ENCODE measurements at places on chromosomes 6 and 20.

DNA sequence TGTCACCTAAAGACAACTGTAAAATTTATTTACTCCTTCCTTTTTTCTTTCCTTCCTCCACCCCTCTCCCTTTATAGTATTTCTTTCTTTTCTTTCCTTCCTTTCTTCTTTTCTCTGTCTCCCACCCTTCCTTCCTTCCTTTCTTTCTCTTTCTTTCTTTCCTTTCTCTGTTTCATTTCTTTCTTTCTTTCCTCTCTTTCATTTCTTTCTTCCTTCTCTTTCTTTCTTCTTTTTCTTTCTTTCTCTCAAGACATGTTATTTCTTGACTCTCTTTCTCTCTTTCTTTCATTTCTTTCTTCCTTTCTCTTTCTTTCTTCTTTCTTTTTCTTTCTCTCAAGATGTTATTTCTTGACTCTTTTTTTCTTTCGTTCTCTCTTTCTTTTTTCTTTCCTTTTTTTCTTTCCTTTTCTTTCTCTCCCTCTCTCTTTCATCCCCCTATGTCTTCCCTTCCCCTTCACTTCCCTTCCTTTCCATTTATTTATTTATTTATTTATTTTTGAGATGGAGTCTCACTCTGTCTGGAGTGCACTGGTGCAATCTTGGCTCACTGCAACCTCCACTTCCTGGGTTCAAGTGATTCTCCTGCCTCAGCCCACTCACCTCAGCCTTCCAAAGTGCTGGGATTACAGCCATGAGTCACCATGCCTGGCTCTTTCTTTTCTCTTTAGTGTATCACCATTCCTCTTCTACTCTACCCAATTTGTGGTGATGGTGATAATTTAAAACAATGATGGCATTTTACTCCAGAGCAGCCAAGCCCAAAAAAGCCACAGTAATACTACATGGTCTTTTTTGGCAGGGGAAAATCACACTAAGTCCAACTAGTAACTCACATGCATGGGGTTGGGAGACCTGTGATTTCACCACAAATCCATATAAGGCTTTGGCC is 188.2 kb downstream of the ADGRG6 start:
- DNase-seq = no peak

- no peak for DNase-seq
Observed at GRCh38 chr6:75673884-75674283, 72.2 kb downstream of the SENP6 start.

GRCh38 chr6:7559651-7560385 is 18.3 kb downstream of the DSP start:
- DNase-seq = no peak

DNA sequence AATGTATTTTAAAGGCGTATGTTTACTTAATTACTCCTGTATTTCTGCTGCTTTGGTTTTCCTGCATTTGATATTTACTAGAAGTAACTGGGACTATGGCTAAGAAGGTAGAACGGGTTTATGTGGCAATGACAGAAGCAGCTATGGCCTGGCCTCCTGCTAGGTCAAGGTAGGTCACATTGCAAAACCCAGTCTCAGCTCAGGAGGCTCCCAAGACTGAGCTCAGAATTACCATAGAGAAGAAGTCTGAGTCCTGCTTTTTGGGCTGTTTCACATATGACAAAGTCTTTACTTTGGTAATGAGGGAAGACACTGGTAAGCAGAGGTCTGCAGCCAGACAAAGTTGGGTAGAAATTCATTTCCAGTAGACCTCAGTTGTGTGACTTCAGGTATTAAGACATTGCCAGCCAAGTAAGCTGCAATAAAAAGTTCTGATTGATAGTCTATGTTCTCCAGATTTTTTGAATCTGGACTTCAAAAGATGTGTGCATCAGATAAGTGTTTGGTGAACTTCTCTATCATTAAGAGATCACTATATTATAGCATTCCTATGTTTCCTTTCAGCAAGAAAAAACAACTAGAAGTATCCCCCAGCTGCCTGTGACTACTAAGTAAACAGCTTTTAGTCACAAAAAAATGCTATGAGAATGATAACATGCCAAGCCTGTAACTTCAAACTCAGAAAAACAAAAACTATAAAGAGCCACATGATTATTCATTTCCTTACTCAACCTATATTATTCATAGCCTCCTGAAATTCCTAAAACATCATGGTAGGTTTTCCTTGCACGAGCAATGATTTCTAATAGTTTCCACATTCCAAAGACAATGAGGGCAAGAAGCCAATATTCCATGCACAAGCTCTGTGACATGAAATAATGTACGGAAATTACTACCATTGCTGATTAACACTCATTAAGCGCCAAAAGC is 312.3 kb downstream of the HAO1 start:
- no peak for DNase-seq

- no peak for DNase-seq
Observed at GRCh38 chr6:16320533-16321340, 82.3 kb downstream of the GMPR start.

- DNase-seq = no peak
Observed at GRCh38 chr6:69735027-69735426, 61.8 kb downstream of the LMBRD1 start.

DNA sequence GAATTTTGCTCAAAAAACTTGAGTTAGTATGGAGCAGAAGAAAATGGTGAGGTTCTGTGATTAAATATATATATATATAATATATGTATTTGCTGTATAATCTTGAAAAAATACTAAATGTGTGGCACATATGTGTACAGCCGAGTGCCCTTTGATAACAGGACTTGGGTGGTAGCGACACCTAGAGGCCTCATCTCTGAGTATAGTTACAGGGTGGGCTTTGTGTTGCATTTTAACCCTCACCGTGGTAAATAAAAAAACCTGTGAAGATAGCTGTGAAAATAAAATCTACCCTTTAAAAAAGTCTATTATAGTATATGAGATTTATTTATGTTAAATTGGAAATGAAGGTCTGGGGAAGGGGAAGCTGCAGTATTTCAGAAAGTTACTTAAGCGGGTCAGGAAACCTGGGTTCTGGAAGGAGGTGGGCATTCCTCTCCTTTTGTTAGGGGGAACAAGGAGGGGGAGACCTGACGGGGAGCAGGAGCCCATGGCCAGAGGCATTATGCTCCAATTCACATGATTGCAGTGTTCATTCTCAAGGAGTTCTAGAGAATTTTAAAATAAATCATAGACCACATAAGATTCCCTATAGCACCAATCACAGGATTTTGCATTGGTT is 82.7 kb downstream of the SH3BGRL2 start:
- DNase-seq = peak; percentile 1
